Endodermal cell (in vitro differentiated cells): ENCODE measurements at places on chromosomes 6 and 20.

- no peak for DNase-seq
These were observed 72.6 kb upstream of the LY86 start for GRCh38 chr6:6515691-6516607.

DNA sequence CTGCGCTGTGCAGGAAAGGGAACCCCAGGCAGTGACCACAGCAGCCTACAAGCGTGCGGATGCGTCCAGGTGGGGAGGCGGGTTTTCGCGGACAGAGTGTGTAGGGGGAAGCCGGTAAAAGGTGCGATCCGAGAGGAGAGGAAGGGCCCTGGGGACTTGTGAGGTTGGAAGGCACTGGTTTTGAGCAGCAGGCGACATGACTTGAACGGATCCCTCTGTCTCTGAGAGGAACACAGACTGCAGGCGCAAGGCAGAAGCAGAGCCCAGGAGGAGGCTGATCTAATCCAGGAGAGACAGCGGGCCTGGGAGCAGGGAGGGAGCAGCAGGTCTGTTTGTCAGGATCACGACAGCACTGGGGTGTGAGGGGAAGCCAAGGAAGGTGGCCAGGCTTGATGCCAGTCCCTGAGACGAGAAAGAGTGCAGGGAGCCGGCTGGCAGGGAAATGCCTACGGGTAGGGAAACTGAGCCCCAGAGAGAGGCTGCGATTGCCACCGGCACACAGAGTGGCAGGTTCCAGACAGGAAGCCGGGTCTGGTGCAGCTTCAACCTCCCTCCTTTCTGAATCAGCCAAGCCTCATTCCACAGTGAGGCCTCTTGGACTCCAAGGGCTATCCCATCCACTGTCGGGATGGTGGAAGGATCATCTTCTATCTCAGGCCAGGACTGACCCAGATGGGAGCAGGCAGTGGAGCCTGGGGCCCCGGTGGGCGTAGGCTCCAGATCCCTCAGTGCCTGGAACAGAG, 57.1 kb downstream of the HNF4A start:
- DNase-seq: no peak

GRCh38 chr6:47047479-47048407, 5.6 kb upstream of the ADGRF1 start:
- DNase-seq: peak; percentile 90

- no peak for DNase-seq
These were observed 24.7 kb downstream of the EDN3 start for GRCh38 chr20:59325142-59325523.

GRCh38 chr6:32179766-32180405, 1.7 kb downstream of the RNF5 start:
- no peak for DNase-seq

GRCh38 chr6:158323561-158323958, 11.3 kb downstream of the TULP4 start:
- no peak for DNase-seq

GRCh38 chr6:116572162-116572561, 858 bp downstream of the RWDD1 start:
- DNase-seq: no peak

- no peak for DNase-seq
These were observed 36.5 kb upstream of the BCLAF1 start for GRCh38 chr6:136326038-136326553.

DNA sequence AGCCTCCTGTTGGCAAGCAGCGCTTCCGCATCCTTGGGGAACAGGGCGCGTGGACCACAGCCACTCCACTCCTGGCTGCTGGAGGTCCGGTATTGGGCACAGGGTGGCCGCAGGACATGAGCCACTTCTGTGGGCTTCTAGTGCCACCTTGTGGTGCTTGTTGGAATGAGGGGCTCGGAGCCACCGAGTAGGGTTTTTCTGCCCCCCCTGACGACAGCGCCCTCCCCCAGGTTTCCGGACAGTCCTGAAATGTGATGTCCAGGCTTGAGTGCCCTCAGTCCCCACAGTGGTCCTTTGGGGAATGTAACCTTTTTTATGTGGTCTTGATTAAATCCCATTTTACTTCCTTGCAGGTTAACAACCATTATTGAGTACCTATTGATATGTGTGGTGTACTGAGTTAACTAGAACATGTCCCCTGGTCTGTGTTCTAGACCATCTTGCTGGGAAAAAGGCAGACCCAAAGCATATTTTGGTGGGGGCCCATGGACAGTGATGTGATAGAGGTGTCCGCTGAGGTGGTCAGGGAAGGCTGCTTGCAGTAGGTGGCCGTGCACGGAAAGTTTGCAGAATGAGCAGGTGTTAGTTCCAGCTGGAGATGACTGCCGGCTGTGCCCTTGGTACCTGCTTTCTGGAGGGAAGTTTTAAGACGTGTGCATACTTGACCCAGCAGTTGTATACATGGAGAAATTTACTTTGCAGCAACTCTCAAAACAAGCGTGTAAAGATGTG, 70.0 kb downstream of the PTPN1 start:
- DNase-seq: peak; percentile 91

- peak; percentile 83 for DNase-seq
These were observed 323.4 kb downstream of the SYNE1 start for GRCh38 chr6:152313542-152314482.

DNA sequence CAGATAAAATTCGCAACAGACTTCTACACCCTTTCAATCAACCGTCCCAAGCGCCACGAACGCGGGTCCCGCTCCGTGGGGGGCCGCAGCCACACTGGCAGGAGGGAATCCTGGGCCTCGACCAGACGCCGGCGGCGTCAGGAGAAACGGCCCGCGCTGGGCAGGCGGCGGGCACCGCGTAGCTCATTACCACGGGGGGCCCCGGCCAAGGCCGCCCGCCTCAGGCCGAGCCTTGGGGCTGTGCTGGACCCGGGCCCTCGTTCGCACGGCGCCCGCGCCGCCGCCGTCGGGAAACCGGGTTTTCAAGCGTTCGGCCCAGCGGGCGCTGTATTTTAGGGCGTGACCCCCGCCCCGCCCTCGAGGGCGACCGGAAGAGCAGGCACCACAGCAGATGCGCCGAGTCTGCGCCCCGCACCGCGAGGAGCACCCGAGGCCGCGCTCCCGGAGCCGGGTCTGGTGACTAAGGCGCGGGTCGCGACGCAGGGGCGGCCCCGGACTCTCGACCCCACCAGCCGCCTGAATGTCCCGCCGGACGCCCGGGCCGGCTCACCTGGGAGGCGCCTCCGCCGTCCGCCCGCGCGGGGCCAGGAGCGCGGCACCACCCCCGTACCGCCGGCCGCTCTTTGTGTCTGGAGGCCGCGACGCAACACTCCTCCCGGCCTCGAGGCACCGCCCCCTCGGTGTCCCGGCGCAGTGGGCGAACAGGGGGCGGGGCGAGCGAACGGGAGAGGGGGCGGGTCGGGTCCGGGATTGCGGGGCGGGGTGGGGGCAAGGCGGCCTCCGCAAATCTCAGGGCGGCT, at the start of gene NINL:
Gene NINL, minus strand, starts transcription at position 627 of the 800 bp plus-strand sequence. CDS start 58,944 bp downstream, outside the sequence.
- DNase-seq: peak; percentile 94

DNA sequence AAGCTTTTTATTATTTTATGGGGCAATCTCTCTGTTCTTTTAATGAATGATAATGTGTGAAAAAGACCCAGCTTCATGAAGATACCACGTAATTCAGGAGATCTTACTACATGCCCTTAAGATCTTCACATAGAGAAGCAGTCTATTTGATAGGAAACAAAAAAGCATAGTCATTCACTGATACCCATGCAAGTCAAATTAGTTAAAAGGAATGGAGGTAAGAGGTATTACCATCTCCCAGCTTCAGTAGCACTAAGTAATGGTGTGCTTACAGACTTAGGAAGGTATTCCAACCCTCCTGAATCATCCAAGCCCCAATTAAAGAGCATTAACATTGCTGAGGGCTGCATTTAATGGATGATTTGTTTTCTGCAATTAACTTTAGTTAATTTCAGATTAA, 364.7 kb downstream of the SYNE1 start:
- no peak for DNase-seq

DNA sequence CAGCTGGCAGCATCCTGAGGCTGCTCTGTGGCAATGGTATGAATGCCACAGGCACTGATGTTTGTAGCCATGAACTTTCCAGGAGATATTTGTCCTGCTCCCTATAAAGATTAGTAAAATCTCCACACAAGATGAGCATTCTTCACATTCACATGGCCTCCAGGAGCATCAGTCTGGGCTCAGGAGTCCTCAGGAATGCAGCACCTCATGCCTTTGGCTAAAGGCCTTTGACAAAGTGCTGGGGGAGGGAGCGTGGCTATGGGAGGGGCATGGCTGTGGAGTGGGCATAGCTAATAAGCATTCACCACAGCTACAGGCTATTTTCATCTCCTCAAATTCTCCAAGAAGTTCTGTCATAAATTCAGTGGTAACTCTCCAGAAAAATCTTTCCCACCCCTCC, 90.5 kb upstream of the LY86 start:
- DNase-seq: peak; percentile 70

GRCh38 chr6:34242252-34243130, 5.8 kb downstream of the HMGA1 start:
- DNase-seq: no peak

GRCh38 chr6:30889921-30890645, 5.8 kb downstream of the DDR1 start:
- DNase-seq: no peak

DNA sequence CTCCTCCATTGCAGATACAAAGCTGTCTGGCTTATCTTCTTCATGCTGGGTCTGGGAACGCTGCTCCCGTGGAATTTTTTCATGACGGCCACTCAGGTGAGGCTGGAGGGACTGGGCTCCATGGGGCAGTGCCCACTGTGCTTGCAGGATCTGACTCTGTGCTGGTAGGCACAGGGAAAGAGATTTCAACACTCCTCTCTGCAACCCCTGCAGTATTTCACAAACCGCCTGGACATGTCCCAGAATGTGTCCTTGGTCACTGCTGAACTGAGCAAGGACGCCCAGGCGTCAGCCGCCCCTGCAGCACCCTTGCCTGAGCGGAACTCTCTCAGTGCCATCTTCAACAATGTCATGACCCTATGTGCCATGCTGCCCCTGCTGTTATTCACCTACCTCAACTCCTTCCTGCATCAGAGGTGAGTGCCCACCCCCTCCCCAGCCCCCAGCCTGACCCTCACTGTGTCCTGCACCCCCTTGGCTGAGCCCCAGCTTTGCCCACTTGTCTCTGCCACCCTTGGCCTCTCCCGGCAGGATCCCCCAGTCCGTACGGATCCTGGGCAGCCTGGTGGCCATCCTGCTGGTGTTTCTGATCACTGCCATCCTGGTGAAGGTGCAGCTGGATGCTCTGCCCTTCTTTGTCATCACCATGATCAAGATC, 6.1 kb downstream of the SLC29A1 start:
- DNase-seq: no peak

- DNase-seq: peak; percentile 69
These were observed 45.7 kb upstream of the MCUR1 start for GRCh38 chr6:13859871-13860555.
